Activated CD4-positive, alpha-beta T cell treated with anti-CD3 and anti-CD28 coated beads, Interleukin-2, amount 50 U/mL, for 4 hours (primary cell): ENCODE measurements at places on chromosomes 7 and 10.

DNA sequence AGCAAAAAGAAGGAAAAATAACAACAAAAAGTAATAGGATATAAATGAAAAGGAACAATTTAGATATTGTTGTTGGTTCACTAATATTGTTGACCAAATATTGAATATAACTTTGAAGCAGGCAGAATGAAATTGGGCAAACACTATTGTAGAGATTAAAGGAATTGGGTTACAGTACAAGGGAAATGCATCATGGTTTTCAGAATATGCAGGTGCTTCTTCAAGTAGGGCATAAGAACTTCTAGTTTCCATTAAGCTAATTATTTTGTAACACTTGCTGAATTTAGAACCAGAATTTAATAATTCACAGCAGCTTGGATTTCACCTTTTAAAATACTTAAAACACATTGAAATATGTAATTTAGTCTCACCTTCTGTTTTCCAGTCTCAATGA lies 36.5 kb downstream of the RPA3 start:
- no peak for DNase-seq

DNA sequence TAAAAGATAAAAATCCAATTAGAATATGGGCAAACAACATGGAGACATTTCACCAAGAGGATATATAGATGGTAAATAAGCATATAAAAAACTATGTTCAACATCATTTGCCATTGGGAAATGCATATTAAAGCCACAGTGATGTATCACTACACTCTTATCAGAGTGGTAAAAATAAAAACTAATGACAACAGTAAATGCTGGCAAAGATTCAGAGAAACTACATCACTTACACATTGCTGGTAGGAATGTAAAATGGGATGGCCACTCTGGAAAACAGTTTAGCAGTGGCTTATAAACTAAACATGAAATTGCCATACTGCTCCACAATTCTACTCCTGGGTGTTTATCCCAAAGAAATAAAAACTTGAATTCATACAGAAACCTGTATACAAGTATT lies 59.2 kb downstream of the CROT start:
- no peak for DNase-seq

- peak; percentile 23 for DNase-seq
Observed at GRCh38 chr10:13099144-13099665, 758 bp upstream of the OPTN start.

DNA sequence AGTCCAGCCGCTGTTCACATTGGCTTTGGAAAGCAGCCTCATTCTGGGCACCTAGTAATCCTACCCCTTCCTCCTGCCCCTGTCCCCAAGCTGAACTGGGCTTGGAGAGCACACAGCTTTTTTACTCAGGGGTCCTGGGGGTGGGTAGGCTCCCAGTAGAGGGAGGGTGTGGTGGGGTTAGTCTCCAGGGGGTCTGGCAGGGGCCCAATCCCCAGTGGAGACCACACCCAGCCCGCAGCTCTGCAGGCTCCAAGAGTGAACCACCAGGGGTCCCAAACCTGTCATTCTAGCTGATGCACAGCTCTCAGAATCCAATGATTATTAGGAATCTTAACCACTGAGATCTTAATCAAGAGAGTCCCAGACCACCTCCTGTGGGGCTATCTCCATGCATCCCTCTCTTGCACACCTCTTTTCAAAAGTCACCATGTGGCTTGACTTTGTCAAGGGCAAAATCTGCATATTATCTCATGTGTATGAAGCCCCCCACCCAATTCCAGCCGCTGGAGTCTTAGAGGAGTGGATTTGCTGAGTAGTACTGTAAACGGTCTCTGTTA lies 2.7 kb downstream of the HOXA11 start:
- DNase-seq: no peak

GRCh38 chr7:33043501-33044400 lies 18.8 kb downstream of the NT5C3A start:
- no peak for DNase-seq

GRCh38 chr10:67793313-67793712 lies 44.7 kb downstream of the DNAJC12 start:
- no peak for DNase-seq

DNA sequence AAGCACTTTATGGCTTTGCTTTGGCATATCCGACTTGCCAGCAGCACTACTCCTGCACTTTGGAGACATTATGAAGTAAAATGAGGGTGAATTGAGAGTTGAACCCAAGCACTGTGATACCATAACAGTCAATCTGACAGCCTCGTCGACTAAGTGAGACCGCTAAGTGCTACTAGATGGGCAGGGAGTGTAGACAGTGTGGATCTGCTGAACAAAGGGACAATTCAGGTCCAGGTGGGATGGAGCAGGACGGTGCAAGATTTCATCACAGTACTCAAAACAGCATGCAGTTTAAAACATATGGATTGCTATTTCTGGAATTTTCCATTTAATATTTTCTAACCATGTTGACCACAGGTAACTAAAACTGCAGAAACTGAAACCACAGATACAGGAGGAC lies 20.8 kb upstream of the PRTFDC1 start:
- DNase-seq: no peak

DNA sequence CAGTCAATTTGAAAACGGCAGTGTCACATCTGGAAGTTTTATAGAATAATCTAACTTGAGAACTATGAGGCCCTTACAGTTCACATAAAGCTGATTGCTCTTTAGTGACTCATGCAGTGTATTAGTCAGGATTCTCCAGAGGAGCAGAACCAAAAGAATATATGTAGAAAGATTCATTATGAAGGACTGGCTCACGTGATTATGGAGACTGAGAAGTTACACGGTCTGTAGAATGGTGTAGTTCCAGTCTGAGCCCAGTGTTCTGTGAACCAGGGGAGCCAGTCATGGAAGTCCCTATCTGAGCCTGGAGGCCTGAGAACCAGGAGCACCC lies 21.5 kb downstream of the RBM33 start:
- DNase-seq: no peak

- DNase-seq: no peak
Observed at GRCh38 chr7:90599038-90599437, 2.9 kb downstream of the CDK14 start.

GRCh38 chr10:22832066-22832602 lies 95.7 kb upstream of the ARMC3 start:
- DNase-seq: no peak

GRCh38 chr7:98569691-98570337 lies 47.3 kb upstream of the NPTX2 start:
- no peak for DNase-seq

DNA sequence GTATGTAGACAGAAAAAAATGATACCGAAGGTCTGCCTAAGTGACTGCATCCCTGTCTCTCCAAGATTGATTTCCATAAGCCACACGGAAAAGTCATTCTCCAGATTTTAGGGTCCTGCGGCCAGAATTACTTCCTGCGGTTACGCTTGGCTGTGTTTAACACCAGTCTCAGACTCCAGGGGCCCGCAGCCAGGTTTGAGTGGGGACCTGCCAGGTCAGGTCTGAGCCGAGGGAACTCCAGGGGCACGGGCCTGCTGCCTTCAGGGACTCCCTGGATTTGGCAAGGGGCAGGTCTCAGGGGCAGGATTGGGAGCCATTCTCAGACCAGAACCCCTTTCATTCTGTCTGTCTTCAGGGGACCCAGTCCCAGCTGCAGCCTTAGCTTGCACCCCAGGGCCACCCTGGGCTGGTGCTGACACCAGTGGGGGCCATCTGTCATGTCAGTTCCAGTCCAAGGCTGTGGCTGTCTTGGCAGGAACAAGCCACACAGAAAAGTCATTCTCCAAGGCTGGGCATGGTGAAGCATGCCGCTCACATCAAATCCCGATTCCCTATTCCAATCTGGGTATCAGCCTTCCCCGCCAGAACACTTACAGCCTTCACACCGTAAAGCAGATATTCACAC lies 39.0 kb downstream of the TMEM120A start:
- no peak for DNase-seq

DNA sequence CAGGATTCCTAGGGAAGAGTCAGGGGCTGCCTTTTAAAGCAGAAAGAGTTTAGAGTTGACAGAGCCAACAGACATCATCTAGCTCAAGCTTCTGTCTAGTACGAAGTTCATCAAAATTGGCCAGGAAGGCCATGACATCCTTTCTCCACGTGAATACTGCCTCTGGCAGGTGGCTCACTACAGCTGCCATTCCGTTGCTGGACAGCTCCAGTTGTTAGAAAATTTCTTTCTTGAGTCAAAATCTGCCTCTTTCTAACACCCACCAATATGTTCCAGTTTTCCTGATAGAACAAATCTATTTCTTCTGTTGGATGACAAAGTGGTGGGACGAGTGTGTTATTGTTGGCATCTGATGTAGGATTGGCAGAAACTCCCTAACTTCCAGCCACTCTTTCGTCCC lies 154.9 kb downstream of the ADRA2A start:
- DNase-seq: no peak

GRCh38 chr10:84540022-84540616 lies 211.7 kb downstream of the CCSER2 start:
- no peak for DNase-seq

DNA sequence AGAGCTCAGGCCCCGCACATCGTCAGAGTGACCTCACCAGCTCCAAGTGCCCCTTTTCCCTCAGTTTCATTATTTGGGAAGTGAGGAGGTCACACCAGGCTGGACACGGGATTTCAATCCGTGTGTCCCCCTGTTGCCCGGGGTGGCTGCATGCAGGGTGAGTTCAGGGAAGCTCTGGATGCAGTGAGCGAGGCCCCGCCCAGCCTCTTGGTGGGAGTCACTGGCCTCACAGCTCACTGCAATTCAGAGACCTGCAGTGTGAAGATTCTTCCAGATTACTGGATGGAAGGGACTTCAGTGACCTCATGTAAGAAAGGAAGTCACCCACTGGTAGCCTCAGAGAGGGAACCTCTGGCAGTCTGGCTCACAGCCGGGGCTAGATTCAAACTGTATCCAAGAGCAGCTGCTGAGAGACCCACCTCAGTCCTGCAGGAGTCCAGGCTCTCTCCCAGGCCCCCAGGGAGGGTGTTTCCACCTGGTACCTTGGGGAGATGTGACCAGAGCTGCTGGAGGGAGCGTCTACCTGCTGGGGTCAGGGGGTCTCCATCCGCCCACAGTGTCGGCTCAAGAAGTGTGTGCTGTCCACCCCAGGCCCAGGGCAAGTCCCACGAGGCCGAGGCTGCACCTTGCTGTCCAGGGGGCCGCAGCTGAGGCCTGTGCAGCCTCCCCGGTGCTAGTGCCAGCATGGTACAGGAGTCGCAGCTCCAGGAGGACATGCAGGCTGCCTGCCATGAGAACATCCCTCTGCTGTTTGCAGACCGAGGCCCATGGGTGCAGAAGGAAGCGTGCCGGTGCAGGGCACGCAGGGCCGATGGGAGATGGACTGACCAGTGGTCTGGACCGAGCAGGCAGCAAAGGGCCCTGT lies 54.4 kb downstream of the MGMT start:
- DNase-seq: no peak

- no peak for DNase-seq
Observed at GRCh38 chr7:81774551-81774950, 4.7 kb upstream of the HGF start.

DNA sequence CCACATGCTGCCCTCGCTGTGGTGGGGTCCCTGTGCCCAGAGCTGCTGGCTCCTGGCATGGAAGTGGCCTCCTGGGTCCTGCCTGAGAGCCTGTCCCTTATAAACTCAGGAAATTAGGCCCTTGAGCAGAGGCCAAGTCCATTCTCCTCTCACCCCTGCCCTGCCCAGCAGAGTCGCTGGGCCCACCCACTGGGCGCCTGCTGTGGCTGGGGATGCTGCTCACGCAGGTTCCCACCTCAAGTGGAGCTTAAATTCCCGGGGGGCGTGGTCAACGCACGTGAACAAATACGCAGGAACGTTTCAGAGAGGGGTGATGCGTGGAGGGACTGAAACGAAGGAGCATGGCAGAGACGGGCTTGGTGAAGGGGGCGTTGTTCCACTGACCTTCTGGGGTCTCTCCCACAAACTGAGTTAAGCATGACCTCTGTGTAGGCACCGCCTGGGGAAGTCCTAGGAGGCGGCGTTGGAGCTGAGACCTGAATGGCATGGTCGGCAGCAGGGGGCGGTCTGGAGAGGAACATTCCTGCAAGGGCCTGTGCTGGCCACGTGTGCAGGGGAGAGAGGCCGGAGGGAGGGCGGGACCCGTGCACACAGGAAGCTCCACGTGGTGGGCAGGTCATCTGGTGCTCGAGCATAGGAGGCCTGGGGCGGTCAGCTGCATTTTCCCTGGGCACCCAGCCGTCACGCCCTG lies 27.9 kb downstream of the FAM20C start:
- no peak for DNase-seq

GRCh38 chr10:75127471-75127870 lies 16.0 kb downstream of the SAMD8 start:
- no peak for DNase-seq

DNA sequence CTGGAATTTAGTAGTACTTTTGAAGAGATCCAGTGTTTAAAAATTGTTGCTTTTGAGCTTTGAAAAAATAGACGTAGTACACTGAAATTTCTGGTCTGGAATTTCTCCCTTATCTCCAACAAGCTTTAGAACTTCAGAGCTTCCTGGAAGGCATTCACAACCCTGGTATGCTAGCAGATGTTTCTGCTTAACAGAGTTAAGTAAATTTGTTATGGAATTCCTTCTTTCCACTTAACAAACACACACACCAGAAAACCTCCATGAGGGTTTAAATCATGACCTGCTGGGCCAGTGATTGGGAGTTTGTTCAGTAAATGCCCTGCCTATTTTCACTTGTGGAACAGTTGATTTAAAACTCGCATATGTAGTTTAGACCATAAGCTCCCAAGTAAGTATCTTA lies 13.7 kb downstream of the ASB15 start:
- DNase-seq: no peak

GRCh38 chr10:26296360-26296759 lies 79.8 kb downstream of the GAD2 start:
- DNase-seq: no peak

- DNase-seq: no peak
Observed at GRCh38 chr7:154676422-154677073, 326.4 kb downstream of the PAXIP1 start.

- DNase-seq: no peak
Observed at GRCh38 chr7:362402-363096, 72.6 kb downstream of the FOXL3 start.

- no peak for DNase-seq
Observed at GRCh38 chr7:85078181-85078580, 108.7 kb downstream of the SEMA3D start.

DNA sequence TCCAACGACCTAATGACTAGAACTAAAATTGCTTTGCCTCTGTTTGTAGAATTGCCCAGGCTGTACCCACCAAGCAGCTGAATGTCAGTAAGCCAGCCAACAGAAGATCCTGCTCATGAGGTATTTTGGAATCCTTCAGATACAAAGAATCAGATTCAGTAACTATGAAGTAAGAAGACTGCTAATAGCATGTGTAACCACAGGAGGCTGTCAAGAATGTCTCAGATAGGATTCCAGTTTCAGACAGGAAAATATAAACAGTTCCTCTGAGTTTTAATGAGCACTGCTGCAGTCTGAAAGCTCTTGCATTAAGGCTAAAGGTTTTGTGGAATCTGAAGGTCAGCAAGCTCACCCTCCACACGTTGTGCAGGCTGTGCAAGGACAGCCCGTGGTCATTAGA lies 112.6 kb upstream of the ADAM12 start:
- no peak for DNase-seq

DNA sequence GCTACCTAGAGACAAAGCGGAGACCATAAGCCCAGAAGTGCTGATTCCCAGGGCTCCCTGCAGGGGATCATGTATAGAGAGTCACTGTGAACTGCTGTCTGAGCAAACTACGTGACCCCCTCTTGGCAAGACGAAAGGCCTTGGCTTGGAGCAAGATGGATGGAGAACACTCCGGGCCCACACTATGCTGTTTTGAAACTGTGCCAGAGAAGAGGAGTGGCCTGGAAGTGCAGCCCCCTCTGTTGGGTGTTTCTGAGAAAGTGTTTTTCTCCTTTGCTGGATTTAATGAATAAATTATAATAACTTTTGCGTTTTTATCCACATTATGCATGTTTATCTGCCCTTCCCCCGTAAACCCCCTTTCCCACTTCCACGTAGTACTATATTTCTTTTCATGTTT lies 639.3 kb upstream of the GALNT17 start:
- no peak for DNase-seq
